ENCODE measurements at places on chromosomes 3 and 15. TPM values are rescaled to one million over a fixed set of nuclear protein-coding genes. Genes with fewer than 3 reads are reported as not detected.

The PCNP gene
- 102 TPM for total RNA-seq

The CPLX3 gene
- 1.6 TPM for total RNA-seq

The ZMYND10 gene
- 3.4 TPM for total RNA-seq

The BCL6 gene
- 65.4 TPM for total RNA-seq

The KIF23 gene
- 10.0 TPM for total RNA-seq

The RBMS3 gene
- total RNA-seq: 11.6 TPM
